Activated CD8-positive, alpha-beta memory T cell treated with anti-CD3 and anti-CD28 coated beads, Interleukin-2, amount 50 U/mL, for 4 hours (primary cell): ENCODE measurements at places on chromosomes 5 and 9.

DNA sequence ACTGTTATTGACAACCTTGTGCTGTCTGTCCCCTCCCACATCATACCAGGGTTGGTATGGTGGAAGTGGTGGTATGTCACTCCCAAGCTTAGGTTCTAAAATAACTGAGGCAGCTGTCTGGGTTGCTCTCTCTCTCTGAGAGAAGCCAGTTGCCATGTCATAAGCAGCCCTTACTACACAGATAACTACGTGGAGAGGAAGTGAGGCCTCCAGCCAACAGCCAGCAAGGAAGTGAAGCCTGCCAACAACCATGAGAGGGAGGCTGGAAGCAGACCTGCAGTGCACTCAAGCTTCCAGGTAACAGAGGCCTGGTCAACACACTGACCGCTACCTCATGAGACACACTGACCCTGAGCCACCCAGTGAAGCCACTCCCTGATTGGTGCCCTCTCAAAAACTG lies 18.6 kb downstream of the CTNNAL1 start:
- no peak for DNase-seq

DNA sequence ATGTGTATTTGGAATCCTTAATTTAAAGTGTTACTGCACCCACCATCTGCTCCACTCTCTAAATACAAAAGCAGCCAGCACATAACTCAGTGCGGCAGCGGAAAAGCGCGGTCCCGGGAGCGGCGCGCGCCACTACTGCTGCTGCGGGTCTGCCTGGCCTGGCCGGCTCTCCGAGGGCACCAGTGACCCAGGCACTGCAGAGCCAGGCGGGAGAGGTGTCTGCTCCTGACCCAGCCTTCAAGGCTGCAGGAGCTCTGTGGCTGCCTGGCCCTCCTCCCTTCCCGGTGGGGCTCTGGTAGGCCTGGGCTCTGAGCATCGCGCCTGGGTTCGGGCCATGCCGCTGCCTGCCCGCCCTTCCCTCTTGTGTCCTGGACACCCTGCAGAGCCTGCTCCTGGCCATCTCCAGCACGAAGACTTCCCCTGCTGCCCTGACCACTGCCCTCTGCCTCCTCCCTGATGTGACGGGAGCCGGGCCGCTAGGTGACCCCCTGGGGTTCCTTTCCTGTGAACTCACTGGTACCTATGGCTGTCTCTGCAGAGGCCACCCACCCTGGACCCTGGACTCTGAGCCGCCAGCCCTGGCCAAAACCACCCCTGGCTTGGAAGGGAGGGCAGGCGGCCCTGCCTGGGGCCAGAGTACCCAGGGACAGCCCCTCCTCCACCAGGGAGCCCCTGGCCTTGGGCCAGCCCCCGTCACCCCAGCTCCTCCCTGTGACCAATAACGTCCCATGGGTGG lies 32.8 kb upstream of the UBAC1 start:
- DNase-seq = no peak

- DNase-seq = no peak
These were observed 63.9 kb upstream of the TGFBR1 start for GRCh38 chr9:99040911-99041582.

DNA sequence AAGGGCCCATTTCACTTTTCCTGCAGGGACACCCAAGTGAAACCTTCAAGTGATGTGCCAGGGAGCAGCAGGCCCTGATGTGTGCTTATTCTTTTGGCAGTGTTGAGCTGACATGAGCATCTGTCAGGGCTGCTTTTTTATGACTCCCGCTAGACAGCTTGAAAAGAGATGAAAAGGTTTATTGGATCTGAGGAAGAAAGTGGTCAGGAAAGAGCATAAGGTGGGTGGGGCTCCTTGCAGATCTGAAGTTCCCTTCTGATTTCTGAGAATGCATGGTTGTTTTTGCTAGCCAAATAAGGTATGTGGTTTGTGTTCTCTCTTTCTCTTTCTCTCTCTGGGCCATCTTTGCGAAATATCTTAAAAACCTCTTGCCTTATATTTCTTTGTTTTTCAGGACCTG lies 316.1 kb downstream of the DMRT2 start:
- no peak for DNase-seq

DNA sequence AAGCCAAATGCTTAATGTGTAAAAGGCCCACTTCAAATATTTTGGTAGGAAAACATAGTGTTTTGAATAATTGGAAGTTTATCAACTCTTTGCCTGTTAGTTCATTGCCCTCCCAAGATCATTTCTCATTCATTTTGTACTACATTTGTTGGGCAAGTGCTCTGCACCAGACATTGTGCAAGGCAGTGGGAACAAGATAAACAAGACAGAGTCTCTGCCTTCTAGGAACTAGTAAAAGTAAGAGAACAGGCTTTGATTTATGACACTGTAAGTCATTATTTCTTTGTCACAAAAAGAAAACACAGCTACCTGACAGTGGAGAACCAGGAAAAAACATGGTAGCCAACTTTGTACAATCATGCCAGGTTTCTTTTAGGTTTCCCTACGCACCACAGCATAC lies 63.7 kb upstream of the PAM start:
- DNase-seq = no peak

- no peak for DNase-seq
These were observed 34.3 kb downstream of the SLC12A7 start for GRCh38 chr5:1077491-1078020.

DNA sequence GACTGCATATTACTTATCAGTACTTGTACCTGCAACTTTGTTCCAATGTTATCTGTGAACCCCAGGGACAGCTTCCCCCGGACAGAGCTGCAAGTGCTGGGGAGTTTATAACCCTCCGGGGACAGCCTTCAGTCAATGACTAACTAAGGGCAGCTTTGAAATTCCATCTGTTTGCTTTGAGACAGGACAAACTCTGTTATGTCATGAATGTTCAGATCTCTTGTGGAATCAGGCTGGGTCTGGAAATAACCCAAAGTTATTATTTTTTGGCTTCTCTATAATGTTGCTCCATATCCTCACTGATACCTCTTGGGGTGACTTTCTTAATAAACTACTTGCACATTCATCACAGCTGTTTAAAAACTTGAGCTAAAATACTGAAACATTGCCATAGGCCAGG lies 617.5 kb upstream of the TLE4 start:
- DNase-seq = no peak

DNA sequence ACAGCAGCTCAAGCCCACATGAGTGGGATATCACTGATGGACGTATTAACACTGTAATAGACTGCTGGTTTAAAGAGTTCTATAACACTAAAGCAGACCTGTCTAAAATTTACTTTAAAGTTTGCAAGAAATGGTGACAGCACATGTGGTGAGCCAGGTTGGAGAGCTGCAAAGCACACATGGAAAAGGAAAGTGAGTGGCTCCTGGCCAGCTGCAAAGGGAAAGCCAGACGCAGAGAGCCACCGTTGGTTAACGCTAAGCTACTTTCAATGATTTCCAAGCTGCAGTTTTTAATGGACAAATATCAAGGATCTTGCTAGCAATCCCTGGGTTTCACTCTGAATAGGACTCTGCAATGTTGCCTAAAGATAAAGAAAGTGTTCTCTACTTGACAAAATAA lies 89.9 kb downstream of the CTNND2 start:
- DNase-seq = no peak

GRCh38 chr5:150119421-150120061 lies 33.2 kb upstream of the CSF1R start:
- no peak for DNase-seq

DNA sequence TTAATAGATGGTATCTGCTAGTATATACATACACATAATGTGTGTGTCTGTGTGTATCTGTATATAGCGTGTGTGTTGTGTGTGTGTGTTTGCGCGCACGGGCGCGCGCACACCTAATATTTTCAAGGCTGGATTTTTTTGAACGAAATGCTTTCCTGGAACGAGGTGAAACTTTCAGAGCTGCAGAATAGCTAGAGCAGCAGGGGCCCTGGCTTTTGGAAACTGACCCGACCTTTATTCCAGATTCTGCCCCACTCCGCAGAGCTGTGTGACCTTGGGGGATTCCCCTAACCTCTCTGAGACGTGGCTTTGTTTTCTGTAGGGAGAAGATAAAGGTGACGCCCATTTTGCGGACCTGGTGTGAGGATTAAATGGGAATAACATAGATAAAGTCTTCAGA lies 757 bp downstream of the FXN start:
- no peak for DNase-seq
